ENCODE measurements at places on chromosomes 11 and 22. TPM values are rescaled to one million over a fixed set of nuclear protein-coding genes. Genes with fewer than 3 reads are reported as not detected.

Gene TSPAN32
- 4.3 TPM for total RNA-seq

Gene SAA4
- not detected for total RNA-seq

Gene SEPTIN3
- 0.84 TPM for total RNA-seq

Gene PATE4
- total RNA-seq, result not detected

Gene GRM5
- not detected for total RNA-seq

Gene HIRA
- 38.2 TPM for total RNA-seq

Gene RRM1
- 118 TPM for total RNA-seq

Gene CHADL
- total RNA-seq, result 0.24 TPM

Gene CSNK1E
- 94.6 TPM for total RNA-seq

Gene TRPC6
- not detected for total RNA-seq

Gene CRACR2B
- 0.18 TPM for total RNA-seq

Gene CSNK2A3
- total RNA-seq, result 1.1 TPM

Gene NXPE2
- total RNA-seq, result not detected

Gene SCO2
- 12.7 TPM for total RNA-seq

Gene SCYL1
- total RNA-seq, result 94.6 TPM

Gene CTSF
- 0.89 TPM for total RNA-seq

Gene SMDT1
- 84.0 TPM for total RNA-seq

Gene RAG2
- not detected for total RNA-seq

Gene KRTAP5-11
- total RNA-seq, result not detected

Gene MCAM
- 0.96 TPM for total RNA-seq

Gene OR2D2
- total RNA-seq, result not detected

Gene C11orf91
- not detected for total RNA-seq

Gene DAGLA
- 0.20 TPM for total RNA-seq

Gene KCNK7
- 1.4 TPM for total RNA-seq

Gene UPK3A
- not detected for total RNA-seq

Gene POLD3
- total RNA-seq, result 37.5 TPM

Gene TMEM191B
- total RNA-seq, result 0.22 TPM

Gene BATF2
- total RNA-seq, result not detected

Gene C11orf52
- not detected for total RNA-seq

Gene XKR3
- not detected for total RNA-seq

Gene TYR
- not detected for total RNA-seq

Gene PPM1F
- 28.2 TPM for total RNA-seq

Gene LYVE1
- total RNA-seq, result 0.33 TPM

Gene EIF4ENIF1
- total RNA-seq, result 44.1 TPM

Gene DGAT2
- total RNA-seq, result 5.8 TPM

Gene APOBEC3G
- 51.5 TPM for total RNA-seq

Gene RASL10A
- total RNA-seq, result 0.56 TPM

Data from activated T-cell treated with anti-CD3 and anti-CD28 coated beads, Interleukin-2, amount 50 U/mL, for 4 hours (primary cell).